ENCODE measurements at places on chromosomes 11 and 22. TPM values are rescaled to one million over a fixed set of nuclear protein-coding genes. Genes with fewer than 3 reads are reported as not detected.

Gene RCOR2
- total RNA-seq: 1.9 TPM

Gene GVQW3
- 2.0 TPM for total RNA-seq

Gene MOGAT2
- total RNA-seq: not detected

- DNase-seq: no peak
These were observed 132.4 kb downstream of the PLEKHA7 start for GRCh38 chr11:16881766-16882165.

DNA sequence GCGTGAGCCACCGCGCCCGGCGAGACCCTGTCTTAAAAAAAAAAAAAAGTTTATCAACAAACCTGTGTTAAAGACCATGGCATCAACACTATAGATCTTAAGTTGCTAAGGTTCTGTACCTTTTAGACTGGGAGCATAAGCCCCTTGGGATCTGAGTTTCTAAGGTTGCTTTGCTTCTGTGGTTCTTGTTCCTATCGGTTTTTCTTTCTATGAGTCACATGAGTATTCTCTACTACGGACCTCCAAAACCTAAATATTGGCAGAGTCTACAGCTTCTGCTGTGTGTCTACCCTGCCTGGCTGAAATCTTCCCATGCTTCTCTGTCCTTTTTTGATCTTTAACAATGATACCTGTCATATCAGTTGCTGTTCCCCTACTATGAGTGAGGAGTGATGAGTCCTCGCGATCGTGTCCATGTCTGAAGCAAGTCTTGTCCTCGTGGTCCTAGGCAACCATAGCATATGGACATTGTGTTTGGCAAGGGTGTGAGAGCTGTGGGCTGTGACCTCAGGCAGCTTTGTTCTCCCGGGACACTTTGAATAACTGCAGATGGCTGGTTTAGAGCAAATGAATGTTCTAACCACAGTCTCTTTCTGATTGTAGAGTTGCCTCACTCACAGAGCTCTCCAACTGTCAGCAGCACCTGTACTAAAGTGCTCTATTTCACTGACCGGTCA is 9.0 kb upstream of the DLAT start:
- DNase-seq: no peak

DNA sequence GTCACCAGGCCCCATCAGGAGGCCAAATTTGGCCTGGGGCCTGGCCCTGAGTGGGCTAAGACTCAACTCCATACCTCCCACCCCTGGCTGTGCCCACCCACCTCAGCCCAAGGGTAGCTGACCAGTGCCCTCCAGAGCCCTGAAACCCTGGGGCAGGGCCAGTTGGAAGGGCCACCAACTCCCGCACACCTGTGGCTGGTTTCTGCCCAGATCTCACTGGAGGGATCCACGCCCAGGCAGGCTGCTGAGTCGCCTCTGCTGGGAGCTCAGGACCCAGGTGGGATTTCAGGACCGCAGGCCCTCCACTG is 8.9 kb upstream of the PIM3 start:
- DNase-seq: no peak

- DNase-seq: no peak
These were observed 29.8 kb downstream of the LIMK2 start for GRCh38 chr22:31241936-31242335.

DNA sequence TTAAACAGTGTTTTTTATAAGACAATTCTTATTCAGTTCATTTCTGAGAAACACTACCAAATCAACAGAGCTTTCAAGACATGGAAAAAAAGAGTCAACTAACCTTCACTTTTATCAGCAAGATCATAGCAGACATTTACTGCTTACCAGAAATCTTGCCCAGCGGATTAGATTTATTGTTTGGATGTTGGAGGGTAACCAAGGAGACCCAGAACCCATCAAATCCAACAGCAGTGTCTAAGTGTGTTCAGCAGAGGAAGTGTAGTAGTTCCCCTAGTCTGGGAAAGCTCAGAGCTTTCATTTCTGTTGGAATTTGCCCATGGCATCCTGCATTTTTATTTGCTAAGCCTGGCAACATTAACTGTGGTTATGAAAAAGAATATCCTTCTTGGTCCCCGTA is 2.4 kb upstream of the PGM2L1 start:
- DNase-seq: no peak

DNA sequence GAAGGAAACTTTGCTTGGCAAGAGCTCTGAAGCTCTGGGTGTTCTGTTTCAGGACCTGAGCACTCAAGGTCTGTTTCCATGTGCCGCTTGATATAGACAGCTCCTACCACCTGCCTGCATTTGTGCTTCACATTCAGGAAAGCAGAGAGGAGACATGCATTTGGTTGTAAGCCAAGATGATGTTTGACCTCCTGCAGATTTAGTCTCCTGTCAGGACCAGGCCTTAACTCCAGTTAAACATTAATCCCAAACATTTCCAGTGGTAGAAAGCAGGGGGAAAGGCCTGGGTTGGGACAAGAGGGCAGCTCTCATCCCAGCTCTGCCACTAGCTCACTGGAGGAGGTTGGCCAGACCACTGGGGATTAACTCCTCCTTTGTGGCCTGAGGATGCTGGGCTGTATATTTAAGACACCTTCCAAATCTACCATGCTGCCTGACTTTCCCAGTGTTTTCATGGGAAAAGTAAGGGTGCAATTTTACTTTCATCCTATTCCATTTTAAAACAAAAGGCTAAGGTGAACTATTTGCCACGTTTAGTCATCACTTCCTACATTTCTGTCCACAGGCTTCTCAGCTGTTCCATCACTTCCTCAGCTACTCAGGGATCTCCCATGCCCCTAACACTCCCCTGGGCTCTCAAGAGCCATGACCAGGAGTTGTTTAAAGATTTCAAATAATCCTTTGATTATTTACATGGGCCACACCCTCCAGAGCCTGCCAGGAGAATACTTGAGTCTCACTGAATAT is 80.9 kb downstream of the INSC start:
- DNase-seq: no peak
